ENCODE measurements at places on chromosomes 5 and 9.

DNA sequence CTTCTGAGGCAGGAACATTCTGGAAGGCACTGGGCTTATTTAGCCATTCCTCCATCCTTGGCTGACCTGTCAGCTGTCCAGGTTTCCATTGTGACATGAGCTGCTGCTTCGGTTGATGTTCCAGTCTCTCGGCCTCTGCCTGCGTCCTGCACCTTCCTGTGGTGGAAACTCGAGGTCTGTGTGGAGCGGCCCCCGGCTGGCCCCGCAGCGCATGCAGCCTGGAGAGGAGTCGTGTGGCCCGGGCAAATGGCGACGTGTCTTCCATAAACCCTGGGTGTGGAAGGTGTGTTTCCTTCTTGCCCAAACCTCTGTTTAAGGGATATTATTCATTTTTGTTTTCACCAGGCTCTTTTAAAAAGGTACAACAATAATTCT, 36.5 kb upstream of the SLC9A3 start:
- DNase-seq: no peak

GRCh38 chr9:121548666-121549065, 49.0 kb upstream of the GGTA1 start:
- no peak for DNase-seq

DNA sequence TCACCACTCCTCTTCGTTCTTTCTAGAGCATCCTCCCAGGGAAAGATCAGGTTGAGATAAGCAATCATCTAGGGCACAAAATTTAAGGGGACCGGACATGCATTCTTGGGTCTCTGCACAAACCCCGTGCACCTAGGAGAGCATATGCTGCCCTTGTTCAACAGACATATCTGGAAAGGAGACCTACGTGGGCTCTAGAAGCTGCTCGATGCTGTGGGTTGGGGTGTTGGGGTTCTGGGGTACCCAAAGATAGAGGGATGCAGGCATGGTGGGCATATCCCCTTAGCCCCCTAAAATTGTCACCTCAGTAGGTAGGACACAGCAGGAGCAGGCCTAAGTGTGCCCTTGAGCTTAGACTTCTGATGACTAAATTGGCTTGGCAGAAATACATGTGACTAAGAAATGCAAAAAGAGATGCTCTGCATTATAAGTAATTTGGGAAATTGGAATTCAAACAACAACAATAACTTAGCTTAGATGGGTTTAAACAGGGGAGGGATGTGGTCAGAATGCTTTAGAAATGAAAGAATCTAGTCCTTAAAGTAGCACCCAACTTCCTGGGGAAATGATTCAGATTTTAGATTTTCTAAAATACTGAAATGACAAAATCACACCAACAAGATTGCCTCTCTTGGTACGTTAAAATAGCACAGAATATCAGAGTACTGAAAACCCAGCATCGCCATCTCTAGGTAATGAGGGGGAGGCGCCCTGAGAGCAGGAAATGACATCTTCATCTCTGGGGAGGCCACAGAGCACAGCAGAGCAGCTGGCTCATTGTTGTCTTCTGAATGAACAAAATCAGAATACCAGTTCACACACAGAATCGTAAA, 172.3 kb downstream of the GNA14 start:
- DNase-seq: peak; percentile 37

DNA sequence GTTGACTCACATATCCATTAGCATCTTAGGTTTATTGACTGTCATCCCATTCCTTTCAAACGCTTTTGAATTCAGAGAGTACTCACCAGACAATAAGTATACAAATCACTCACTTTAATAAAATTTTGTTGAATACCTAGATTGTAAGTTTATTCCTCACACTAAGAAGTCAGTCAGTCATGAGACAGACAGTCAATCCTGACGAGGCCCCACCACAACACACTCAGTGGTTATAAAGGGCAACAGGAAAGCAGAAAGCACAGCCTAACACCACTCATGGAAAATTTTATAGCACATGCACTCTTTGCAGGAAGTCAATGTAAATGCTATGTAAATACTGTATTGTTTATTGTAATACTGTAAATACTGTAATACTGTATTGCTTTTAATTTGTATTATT, 176.3 kb upstream of the PTGER4 start:
- no peak for DNase-seq

GRCh38 chr5:133469846-133470245, 142.5 kb downstream of the FSTL4 start:
- DNase-seq: no peak

DNA sequence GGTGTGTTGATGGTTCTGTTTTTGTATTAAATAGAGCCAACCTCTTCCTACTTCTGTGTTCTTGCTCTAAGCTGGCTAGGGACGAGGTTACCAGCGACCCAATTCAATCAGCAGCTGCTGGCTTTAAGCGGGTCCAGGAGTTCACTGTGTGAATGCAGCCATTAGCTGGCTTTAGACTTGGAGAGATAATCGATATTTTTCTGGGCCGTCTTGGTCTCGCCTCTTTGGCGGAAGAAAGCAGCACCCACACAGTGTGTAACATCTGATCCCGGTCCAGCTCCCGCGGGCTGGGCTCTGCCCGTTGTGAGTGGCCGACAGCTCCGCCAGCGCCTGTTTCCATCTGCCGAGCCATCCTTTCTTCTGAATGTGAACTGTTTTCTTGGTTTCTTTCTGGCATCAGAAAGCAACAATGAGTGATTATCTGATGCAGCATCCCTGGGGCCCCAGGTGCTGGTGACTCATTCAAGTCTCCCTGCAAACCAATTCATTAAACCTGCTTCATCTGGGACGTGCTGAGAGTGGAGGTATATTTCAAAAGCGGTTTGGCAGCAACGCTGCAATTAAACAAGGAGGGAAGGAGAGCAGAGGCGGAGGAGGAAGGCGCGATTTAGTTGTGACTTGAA, 90.8 kb upstream of the IRX4 start:
- no peak for DNase-seq

- DNase-seq: no peak
These were observed 19.0 kb downstream of the NDUFA8 start for GRCh38 chr9:122140368-122141193.

- DNase-seq: no peak
These were observed 23.0 kb downstream of the FNIP1 start for GRCh38 chr5:131773805-131774204.

DNA sequence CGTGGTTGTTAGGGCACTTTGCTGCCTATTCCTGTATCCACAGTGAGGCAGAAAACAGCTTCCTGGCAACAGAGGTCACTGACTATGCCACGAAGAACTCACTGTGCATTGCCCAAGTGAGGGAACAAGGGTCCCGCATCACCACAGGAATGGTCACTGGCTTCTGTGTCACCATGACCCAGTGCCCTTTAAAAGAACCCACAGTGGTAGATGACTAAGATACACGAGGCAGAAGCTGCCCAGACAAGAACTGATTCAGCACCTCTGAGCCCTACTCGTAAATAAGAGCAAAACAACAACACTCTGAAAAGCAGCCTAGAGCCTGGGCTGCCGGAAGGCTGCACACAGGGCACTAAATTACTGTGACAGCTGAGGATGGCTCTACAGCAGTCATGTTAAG, 236.6 kb upstream of the RASEF start:
- peak; percentile 49 for DNase-seq

DNA sequence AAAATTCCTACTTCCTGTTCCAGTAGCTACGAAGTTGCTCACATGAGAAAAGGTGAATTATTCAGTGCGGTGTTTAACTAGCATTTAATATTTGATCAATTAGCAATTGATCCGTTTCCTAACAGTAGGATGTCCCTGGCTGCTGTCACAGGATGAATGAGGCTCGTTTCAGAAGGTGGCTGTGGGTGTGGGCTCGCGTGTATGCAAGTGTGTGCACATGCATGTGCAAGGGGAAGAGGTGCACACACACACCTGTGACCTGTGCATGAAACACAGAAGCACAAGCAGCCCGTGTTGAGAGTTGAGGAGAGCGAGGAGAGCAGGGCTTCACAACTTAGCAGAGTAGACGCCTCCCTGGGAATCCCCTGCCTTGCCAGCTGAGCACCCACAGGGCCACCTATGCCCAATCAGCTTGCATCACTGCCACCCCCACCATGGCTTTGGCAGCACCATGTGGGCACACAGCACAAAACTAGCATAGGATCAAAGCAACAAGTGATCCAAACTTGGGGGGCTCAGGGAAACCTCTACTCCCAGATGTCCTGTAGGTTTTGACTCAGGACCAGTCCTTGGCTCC, 107.2 kb downstream of the C5orf15 start:
- no peak for DNase-seq

DNA sequence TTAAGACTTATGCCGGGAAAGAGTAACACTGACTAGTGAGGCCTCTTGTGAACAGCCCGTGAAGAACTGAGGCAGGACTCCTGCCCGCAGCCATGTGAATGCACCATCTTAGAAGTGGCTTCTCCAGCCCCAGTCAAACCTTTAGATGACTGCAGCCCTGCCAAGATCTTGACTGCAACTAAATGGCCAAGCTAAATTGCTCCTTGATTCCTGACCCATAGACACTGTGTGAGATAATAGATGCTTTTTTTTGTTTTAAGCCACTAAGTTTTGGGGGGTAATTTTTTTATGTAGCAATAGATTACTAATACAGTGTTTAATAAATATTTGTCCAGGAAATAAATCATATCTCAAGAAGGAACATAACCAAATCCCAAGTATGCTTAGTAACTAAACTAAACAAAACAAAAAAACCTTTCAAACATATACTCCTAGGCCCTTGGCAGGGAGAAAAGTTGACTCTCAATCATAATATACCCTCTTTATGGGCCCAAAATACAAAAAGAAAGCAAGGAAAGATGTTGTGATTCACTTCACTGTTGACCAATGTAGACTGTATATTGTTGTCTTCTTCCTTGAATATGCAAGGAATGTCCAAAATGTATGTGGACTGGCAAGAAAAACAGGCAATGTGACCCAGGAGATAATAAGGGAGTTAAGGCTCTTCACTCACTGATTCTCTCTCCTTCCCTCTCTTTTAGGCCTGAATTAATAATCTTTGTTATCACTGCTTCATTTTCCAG, 79.7 kb upstream of the ZNF366 start:
- DNase-seq: no peak

DNA sequence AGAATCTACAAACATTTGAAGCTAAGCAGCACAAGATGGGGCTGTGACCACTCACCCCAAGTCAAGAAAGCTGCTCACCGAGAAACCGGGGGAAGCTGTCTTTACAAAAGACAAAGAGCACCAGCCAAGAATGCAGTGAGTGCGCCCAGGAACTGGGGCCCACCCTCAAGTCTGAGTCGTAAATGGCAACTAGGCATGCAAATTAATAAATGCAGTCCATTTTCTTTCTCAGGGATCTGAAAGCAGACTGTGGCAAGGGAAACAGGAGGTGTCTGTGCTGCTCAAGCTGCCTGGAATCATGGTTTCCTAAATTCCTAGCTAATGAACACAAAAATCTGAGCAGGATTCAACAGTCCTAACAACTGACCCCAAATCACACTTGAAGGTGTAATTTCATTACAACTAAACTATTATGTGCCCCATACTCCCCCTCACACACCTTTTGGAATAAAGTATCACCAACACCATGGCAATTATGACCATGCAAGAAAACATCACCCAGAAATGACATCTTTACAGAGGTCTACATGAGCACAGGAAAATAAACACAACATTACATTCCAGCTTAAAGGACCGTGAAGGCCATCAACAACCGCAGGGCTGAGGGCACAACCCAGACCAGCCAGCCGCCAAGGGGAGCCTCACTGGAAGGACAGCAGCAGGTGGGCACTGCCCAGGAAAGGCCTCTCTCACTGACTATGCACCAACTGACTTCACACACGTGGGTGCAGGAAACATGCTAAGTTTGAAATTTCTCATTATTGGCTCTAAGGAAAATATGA, 17.6 kb downstream of the NSUN2 start:
- DNase-seq: no peak

GRCh38 chr9:134050726-134051125, 17.1 kb downstream of the BRD3 start:
- DNase-seq: no peak

DNA sequence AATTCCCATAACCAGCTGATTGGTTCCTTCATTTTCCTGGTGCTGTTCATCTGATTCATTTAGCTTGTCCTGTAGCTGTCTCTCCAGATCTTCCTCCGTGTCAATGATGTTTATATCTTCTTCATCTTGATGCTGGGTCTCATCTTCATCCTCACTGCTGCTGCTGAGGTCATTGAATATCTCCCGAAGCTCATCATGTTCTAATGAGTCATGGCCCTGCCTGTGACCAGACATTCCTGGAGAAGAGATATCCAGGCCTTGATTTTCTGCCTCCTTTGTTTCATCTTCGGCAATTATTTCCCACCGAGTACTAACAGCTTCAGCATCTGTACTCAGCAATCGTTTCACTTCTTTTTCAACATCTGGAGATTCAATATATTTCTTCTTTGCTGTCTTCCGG, 1.4 kb downstream of the TAF7 start:
- no peak for DNase-seq

GRCh38 chr9:109256336-109256735, 64.5 kb downstream of the EPB41L4B start:
- DNase-seq: no peak

DNA sequence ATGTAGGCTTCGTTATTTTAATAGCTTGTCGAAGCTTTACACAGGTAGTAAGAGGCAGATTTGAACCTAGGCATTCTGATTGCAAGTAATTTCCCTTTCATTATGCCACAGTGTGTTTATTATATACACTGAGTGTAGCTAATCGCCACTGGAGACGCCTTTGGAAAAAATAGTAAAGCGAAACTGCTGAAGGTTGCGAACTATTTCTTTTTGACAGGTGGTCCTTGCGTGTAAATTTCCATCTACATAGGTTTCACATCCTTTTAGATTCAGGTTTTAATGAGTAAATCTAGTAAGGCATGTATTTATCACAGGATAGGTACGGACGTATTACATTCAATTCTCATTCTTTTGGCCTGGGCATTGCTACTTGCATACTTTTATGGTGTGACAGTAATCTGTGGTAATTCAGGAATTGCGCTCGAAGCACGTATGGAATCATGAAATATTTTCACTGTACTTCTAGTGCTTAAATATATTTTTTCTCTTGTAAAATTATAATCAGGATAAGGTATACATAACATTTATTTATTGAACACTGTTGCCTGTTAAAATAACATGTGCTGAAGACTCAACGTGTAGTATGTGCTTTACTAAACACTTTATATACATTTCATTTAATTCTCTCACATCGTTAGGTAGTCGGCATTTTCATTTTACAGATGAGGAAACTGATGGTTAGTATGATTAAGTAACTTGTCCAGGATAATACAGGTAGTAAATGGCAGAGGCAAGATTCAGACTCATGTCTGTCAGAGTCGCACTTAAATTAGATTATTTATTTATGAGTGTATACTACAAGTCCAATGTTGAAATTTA, 1.8 kb downstream of the MARCHF6 start:
- no peak for DNase-seq

DNA sequence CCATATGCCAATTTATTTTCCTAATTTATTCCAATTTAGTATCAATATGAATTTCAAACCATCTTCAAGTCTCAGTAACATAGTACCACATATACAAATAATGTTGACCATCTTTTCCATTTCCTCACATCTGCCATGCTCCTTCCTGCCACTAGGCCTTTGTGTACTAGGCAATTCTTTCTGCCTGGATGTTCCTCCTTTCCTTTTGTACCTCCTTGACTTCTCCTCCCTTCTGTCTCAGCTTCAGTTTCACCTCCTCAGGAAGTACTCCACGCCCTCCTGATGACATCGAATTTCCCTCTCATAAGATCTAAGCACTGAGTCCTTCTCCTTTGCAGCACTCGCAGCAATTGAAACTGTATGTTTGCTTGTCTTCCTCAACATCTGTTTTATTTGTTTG, 53.9 kb downstream of the MEF2C start:
- no peak for DNase-seq

GRCh38 chr5:53109443-53110127, at the start of gene MOCS2:
TSS of gene MOCS2 (minus strand) at chr5:53109757. CDS start at chr5:53107174, 2,583 bp downstream.
- DNase-seq: peak; percentile 55

Measured in skeletal muscle cell (primary cell).